ENCODE measurements at places on chromosomes 16 and 17. TPM values are rescaled to one million over a fixed set of nuclear protein-coding genes. Genes with fewer than 3 reads are reported as not detected.

Gene KIFC3
- total RNA-seq = 107 TPM

Gene SOX8
- total RNA-seq = 2.1 TPM

Gene MYH11
- total RNA-seq = 0.09 TPM

Gene KRT32
- not detected for total RNA-seq

Gene RNF43
- 0.83 TPM for total RNA-seq

Gene CDYL2
- 0.33 TPM for total RNA-seq

Gene ZNF689
- total RNA-seq = 8.5 TPM

Gene KRTAP16-1
- not detected for total RNA-seq

Gene GCGR
- 0.55 TPM for total RNA-seq

Gene HSD11B2
- total RNA-seq = 1.3 TPM

Gene NPB
- 0.84 TPM for total RNA-seq

Gene CDK10
- 37.1 TPM for total RNA-seq

Gene OTOP2
- total RNA-seq = not detected

Gene NRN1L
- not detected for total RNA-seq

Gene LIG3
- total RNA-seq = 16.6 TPM

Gene TLCD3B
- total RNA-seq = 0.27 TPM

Gene TP53TG3B
- not detected for total RNA-seq

Gene ATP1B2
- 0.12 TPM for total RNA-seq

Gene PTX4
- not detected for total RNA-seq

Gene MYH1
- total RNA-seq = not detected

Gene KRT17
- total RNA-seq = 1.3 TPM

Gene COQ9
- 45.6 TPM for total RNA-seq

Gene ADAD2
- total RNA-seq = not detected

Gene KRTAP9-4
- not detected for total RNA-seq

Gene SRL
- total RNA-seq = not detected

Gene MT1G
- not detected for total RNA-seq

Gene DHRS13
- 4.8 TPM for total RNA-seq

Gene GALR2
- total RNA-seq = 1.8 TPM

Gene FOXL1
- total RNA-seq = 1.2 TPM

Gene ZNF19
- total RNA-seq = 1.4 TPM

Gene KRTAP17-1
- total RNA-seq = not detected

Gene PRR35
- 0.13 TPM for total RNA-seq

Gene ASPA
- not detected for total RNA-seq

Gene FSCN2
- total RNA-seq = 0.71 TPM

Gene ANKRD40CL
- not detected for total RNA-seq

Gene MRPL45
- 62.3 TPM for total RNA-seq

Gene TRIM72
- 0.03 TPM for total RNA-seq

Gene CCL14
- total RNA-seq = not detected

All from A549 treated with GW870086 at 1 μM for 4 hours (cell line).